Neural crest cell (in vitro differentiated cells): ENCODE measurements at places on chromosomes 11 and 22. TPM values are rescaled to one million over a fixed set of nuclear protein-coding genes. Genes with fewer than 3 reads are reported as not detected.

DNA sequence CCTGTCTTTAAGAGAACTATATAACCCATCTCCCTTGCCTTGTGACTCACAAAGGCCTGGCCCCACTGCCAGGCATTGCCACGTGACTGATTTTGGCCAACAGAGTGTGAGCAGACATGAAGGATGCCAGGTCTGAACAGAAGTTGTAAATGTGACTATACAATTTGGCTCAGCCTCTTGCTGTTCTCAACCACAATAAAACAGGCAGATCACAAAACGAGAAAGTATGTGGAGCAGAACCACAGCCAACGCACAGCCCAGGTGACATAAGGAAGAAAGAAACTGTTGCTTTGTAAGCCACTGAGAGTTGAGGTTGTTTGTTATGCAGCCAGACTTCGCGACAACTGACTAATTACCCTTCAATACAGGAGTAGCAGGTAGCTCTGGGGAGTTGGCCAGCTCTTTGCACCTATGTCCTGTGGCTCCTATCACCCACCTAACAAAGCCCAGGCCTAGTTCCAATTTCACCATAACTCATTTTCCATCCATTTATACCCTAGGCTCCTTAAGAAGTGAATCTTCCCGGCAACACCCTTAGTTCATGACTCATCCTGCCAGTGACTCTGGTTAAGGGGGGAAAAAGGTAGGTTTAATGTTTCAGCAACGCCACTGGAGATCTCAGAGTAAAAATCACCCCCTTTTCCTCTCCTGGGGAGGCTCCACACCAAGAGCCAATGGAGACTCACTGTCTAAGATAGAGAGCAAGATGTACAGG is 53.7 kb downstream of the GALNT18 start:
- peaks cover 16% of the 10 kb centered on the region for H3K4me1 ChIP-seq
- no peak overlapping the region for H3K4me3 ChIP-seq
- no peaks in the 10 kb centered on the region for H3K27me3 ChIP-seq
- H3K36me3 ChIP-seq = no peaks in the 10 kb centered on the region
- no peak for DNase-seq

DNA sequence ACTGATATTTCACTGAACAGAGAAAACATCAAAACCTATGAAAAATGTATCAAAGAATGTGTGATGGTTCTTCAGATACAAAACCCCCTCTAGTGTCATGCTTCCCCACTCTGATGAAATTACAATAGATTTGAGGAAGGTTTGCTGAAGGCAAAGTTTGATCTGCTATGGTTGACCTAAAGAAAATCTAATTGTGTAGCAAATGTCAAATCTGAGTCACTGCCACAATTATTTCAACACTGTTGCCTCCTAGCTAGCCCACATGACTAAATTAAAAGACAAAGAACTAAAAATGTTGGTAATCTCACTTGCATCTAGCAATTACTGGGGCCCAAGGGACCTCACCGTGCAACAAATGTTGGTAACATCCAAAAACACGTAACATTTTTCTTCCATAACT is 728.0 kb downstream of the DLG2 start:
- H3K4me3 ChIP-seq = no peak overlapping the region
- H3K4me1 ChIP-seq = no peaks in the 10 kb centered on the region
- H3K27me3 ChIP-seq = no peaks in the 10 kb centered on the region
- no peaks in the 10 kb centered on the region for H3K36me3 ChIP-seq
- no peak overlapping the region for H3K27ac ChIP-seq
- no peak for DNase-seq

- peak overlapping the region; percentile 77 for H3K4me3 ChIP-seq
- DNase-seq = no peak
- peaks cover 7% of the 10 kb centered on the region for H3K27me3 ChIP-seq
- peak overlapping the region; percentile 21 for H3K27ac ChIP-seq
- H3K4me1 ChIP-seq = peaks cover 44% of the 10 kb centered on the region
These were observed 2.6 kb upstream of the VWCE start for GRCh38 chr11:61297746-61298145.

DNA sequence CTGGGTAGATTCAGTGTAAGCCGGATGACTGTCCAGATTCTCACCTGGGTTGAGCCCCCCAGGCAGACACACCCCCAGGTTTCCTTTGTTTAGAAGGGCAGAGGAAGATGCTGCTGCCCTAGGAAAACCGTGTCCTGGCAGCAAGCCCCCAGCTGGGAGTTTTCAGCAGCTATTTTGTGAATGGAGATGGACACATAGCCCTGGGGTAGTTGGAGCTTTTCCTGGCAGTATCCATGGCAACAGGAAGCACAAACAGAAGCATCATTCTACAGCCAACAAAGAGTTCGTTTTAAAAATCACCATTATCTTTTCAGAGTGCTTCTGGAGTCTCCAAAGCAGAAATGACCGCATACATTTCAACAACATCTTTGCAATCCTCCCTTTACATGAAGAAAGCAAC is 245.5 kb downstream of the BRD1 start:
- DNase-seq = peak; percentile 36
- H3K36me3 ChIP-seq = no peaks in the 10 kb centered on the region
- peaks cover 4% of the 10 kb centered on the region for H3K4me1 ChIP-seq
- peak overlapping the region; percentile 2 for H3K4me3 ChIP-seq

DNA sequence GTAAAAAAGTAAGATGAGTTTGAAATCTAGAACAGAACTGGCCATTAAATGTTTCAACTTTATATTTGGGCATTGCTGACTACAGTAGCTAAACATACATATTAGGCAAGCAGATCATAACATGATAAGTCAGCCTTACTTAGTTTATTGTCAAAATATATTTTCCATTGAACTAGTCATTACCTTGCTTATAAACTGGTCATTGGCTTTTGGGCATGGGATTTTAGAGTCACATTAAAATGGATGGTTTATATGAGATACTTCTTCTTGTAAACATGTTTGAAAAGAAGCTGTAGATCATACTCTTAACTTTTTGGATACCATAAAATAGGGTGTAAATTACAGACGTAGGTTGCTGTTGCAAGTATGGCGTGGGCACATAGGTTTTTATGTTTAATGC is 2.7 kb downstream of the HIPK3 start:
- peaks cover 66% of the 10 kb centered on the region for H3K4me1 ChIP-seq
- peak overlapping the region; percentile 94 for H3K4me3 ChIP-seq
- no peaks in the 10 kb centered on the region for H3K27me3 ChIP-seq
- H3K36me3 ChIP-seq = peaks cover 2% of the 10 kb centered on the region
- DNase-seq = no peak

DNA sequence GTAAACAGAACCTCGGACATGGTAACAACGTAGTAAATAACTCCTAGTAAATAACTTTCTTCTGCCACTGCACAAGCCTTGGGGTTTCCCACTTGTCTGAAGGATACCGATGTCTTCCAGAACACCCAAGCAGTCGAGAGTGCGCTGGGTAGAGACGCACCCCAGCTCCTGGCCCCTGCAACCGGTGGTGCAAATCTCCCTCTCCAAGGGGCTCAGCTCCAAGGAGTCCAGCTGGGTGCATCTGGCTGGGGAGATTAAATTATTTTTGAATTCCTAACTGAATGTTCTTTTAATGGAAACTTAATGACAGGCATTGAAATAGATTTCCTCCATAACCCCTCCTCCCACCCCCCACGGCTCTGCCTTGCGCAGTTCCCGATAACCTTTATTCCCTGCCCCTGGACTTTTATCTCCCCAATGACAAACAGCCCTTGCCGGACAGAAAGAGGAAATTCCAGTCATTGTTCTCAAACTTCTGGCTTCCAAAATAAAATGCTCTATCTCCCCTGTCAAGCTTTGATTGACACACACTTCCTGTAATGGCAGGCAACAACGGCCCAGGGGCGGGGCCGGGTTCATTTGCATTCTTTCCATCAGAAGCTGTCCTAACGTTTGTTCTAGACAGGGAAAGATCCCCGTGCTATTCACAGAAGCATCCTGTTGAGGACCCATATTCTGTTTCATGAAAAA is 31.2 kb downstream of the KCNJ1 start:
- no peak overlapping the region for H3K27ac ChIP-seq
- peaks cover 13% of the 10 kb centered on the region for H3K4me1 ChIP-seq
- no peak for DNase-seq
- H3K27me3 ChIP-seq = peaks cover 8% of the 10 kb centered on the region

GRCh38 chr11:83574519-83574918 is 288.4 kb upstream of the CCDC90B start:
- no peaks in the 10 kb centered on the region for H3K4me1 ChIP-seq
- DNase-seq = no peak
- H3K27me3 ChIP-seq = no peaks in the 10 kb centered on the region
- no peaks in the 10 kb centered on the region for H3K36me3 ChIP-seq
- no peak overlapping the region for H3K27ac ChIP-seq
- H3K4me3 ChIP-seq = no peak overlapping the region

DNA sequence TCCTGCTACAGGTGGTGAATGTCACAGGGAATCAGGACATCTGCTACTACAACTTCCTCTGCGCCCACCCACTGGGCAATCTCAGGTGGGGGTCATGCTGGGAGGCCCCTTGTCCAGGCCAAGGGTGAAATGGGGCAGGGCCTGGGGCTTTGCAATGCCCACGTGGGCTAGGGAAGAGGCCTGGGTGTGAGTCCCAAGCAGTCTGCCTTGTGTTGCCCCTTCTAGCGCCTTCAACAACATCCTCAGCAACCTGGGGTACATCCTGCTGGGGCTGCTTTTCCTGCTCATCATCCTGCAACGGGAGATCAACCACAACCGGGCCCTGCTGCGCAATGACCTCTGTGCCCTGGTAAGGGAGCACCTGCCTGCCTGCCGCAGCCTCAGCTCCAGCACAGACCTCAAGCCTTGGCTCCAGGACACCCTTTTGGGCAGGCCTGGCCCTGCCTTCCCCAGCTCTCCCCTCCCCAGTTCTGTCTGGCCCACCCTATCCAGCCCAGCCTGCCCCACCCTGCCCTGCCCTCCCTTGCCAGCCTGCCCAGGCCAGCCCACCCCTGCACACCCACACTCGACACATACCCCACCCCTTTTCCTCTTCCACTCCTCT is 9.1 kb upstream of the TAGLN start:
- H3K27ac ChIP-seq = no peak overlapping the region
- no peak overlapping the region for H3K4me3 ChIP-seq
- H3K27me3 ChIP-seq = no peaks in the 10 kb centered on the region
- H3K4me1 ChIP-seq = peaks cover 7% of the 10 kb centered on the region

DNA sequence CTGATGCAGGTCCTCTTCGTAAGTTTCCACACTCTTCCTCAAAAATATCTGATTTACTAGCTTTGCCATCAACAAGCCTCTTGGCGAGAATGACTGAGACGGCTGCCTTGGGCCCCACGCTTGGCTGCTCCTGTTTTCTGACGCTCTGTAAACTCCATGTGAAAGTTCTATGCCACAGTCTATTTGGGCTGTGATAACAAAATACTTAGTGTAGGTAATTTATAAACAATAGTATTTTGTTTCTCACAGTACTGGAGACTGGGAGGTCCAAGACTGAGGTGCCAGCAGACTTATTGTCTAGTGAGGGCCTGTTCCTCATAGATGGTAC is 123.2 kb upstream of the SORL1-AS1 start:
- peaks cover 58% of the 10 kb centered on the region for H3K4me1 ChIP-seq
- H3K36me3 ChIP-seq = peaks cover 14% of the 10 kb centered on the region
- no peak overlapping the region for H3K4me3 ChIP-seq
- H3K27me3 ChIP-seq = no peaks in the 10 kb centered on the region
- DNase-seq = no peak

- H3K4me1 ChIP-seq = peaks cover 17% of the 10 kb centered on the region
- H3K4me3 ChIP-seq = no peak overlapping the region
- H3K36me3 ChIP-seq = peaks cover 5% of the 10 kb centered on the region
- H3K27ac ChIP-seq = no peak overlapping the region
These were observed 2.4 kb downstream of the IFITM10 start for GRCh38 chr11:1747753-1748635.

DNA sequence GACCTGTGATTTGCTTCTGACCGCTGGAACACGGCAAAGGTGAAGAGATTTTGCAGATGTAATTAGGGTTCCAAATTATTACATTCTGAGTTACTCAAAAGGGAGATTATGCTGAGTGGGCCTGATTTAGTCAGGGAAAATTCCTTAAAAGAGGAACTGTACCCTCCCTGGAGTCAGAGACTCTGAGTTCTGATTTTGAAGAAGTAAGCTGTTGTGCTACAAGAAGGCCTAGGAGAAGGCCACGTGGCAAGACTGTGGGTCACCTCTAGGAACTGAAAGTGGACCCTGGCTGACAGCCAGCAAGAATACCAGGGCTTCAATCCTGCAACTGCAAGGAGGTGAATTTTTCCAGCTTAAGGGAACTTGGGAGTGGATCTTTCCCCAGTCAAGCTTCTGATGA is 45.3 kb downstream of the CHRDL2 start:
- H3K27me3 ChIP-seq = no peaks in the 10 kb centered on the region
- no peak for DNase-seq
- H3K4me1 ChIP-seq = peaks cover 17% of the 10 kb centered on the region
- no peak overlapping the region for H3K4me3 ChIP-seq

GRCh38 chr22:49677495-49677889 is 150.2 kb downstream of the BRD1 start:
- DNase-seq = no peak
- H3K4me3 ChIP-seq = no peak overlapping the region
- H3K27me3 ChIP-seq = peaks cover 78% of the 10 kb centered on the region
- peaks cover 5% of the 10 kb centered on the region for H3K4me1 ChIP-seq
- H3K36me3 ChIP-seq = no peaks in the 10 kb centered on the region

The GUCY1A2 gene
- 3.7 and 4.0 TPM in 2 replicates for total RNA-seq

The SYT9 gene
- 0.72 and 1.2 TPM in 2 replicates for total RNA-seq

The MMP13 gene
- total RNA-seq = not detected in 2 replicates

The PYGM gene
- total RNA-seq = 1.2 TPM in 2 replicates
